Stimulated activated CD8-positive, alpha-beta memory T cell treated with anti-CD3 and anti-CD28 coated beads, Interleukin-7, amount 100 ng/mL, for 1 hour (primary cell): ENCODE measurements at places on chromosomes 6 and 20.

GRCh38 chr20:34627458-34627857 lies 49.4 kb downstream of the PIGU start:
- DNase-seq, result no peak

DNA sequence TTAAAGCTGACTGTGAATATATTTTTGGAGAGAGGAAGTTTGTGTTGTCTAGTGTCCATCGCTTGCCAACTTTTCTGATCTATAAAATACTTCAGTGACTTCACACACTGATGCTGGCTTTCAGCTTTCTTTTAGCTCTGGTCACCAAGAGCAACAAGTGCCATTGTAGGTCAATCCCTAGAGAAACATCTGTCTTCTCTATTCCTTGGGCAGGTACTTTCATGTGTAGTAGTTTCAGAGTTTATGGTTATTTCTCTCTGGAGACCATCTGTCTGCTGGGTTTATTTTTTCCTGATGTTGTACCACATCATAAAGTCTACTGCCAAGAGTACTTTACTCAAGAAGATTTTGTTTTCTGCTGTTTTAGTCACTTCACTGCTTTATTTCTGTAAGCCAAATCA lies 249.9 kb downstream of the KHDC1L start:
- DNase-seq, result no peak

DNA sequence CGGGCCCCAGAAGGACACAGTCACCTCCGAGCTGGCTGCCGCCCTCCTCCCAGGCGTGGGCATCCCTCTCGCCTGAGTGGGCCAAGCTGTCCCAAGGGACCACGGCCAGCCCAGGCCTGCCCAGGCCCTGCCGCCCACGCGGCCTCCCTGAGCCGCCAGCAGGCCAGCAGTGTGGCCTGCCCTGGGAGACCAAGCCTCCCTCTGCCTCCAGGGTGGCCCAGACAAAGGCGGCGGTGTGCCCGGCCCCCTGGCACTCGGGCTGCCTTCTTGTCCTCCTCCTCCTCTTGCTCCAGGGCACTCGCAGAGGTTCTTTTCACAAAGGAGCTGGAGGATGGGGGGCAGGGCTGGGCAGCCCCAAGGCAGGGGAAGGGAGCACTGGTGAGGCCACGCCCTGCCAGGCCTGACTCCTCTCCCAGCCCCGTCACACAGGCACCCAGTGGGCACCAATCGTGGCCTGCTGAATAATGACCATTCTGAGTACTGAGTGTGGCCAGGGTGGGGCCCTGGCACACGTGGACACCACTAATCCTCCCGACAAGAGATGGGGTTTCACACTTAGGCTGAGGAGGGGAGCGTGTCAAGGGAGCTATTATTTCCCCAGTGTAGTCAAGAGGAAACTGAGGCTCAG lies 25.3 kb downstream of the NOL4L start:
- no peak for DNase-seq

- DNase-seq, result no peak
Measured at GRCh38 chr20:14410869-14411555, 73.6 kb upstream of the FLRT3 start.

DNA sequence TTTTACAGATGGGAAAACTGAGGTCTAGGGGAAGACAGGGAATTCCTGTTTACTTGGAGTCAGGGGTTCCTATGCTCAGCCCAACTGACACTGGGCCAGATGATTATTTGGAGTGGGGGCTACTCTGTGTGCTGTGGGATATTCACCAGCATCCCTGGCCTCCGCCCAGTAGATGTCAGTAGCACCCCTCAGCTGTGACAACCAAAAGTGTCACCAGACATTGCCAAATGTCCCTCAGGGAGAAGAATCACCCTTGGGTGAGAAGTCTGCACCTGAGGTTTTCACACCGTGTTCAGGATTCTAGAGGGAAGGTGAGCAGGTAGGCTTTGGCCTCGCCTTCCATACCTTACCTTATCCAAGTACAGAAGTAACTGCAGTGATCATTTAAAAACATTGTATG lies 27.6 kb downstream of the CDH26 start:
- no peak for DNase-seq

GRCh38 chr6:42158011-42158410 lies 15.2 kb upstream of the GUCA1A start:
- no peak for DNase-seq

- no peak for DNase-seq
Measured at GRCh38 chr6:76422511-76423213, 350.2 kb upstream of the IMPG1 start.
